Stimulated activated CD4-positive, alpha-beta T cell treated with anti-CD3 and anti-CD28 coated beads, Interleukin-12 subunit alpha, Interleukin-12 subunit beta, amount 100 ng/mL, for 48 hours (primary cell): ENCODE measurements at places on chromosomes 11 and 22.

GRCh38 chr22:30615543-30615954, 8.6 kb downstream of the TCN2 start:
- no peak for DNase-seq

GRCh38 chr11:1842149-1843097, 3.6 kb downstream of the TNNI2 start:
- no peak for DNase-seq

DNA sequence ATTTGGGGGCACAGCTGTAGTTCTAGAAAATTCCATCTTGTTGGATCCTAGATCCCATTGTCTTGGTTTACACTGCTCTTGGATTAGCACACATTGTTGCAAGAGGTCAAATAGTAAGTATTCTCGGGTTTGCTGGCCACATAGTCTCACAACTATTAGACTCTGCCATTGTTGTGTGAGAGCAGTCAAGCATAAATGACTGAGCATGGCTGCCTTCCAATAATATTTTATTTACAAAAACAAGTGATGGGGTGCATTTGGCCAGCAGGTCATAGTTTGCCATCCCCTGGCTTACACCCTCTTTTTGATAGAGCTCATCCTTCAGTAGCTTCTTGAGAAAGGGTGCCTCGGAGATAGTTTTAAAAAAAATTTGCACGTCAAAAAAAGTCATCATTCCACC, 77.9 kb upstream of the ALX4 start:
- no peak for DNase-seq

DNA sequence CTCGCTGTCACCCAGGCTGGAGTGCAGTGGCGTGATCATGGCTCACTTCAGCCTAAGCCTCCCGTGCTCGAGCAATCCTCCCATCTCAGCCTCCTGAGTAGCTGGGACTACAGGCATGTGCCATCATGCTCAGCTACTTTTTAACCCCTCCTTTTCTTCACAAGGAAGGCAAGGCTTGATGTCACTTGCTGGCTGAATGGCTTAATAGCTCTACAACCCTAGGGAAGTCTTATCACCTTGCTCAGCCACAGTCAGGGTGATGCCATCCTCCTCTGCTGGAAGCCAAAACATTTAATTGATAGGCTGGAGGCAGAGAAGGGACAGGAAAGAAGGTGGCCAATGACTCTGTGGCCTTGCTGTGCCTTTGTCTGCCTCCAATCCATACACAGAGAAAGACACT, 131.9 kb downstream of the MED15 start:
- DNase-seq, result no peak

- DNase-seq, result peak; percentile 58
Observed at GRCh38 chr11:86955361-86956120, at the start of gene FZD4. Gene FZD4, minus strand, starts transcription at chr11:86955395. Its CDS starts 310 bp downstream, at chr11:86955085.

GRCh38 chr11:44939673-44940395, 10.8 kb downstream of the TP53I11 start:
- DNase-seq, result no peak

DNA sequence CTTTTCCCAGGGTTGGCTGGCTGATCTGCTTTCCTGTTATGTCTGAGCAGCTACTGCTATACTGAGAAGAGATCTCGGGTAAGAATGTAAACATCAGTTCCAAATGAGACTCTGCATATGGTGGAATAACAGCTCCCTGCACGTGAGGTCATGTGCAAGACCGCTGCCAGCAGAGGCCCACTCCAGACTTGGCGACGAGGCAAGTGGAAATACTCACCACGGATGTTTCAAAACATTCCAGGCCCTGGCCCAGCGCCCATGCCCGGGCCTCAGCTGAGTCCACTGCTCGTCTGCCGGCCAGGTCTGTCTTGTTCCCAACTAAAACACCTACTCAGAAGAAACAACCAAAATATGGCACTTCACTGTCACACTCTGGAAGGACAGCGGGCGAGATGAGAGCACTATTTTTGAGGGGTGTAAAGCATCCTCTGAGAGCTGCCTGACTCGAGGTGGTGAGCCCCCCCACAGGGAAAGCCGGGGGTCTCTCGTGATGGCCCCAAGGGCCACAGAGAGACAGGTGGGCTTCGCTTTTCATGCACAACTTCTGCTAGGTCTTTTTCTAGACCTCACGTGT, 13.1 kb downstream of the IFT27 start:
- DNase-seq, result no peak

GRCh38 chr11:11978792-11979487, 29.5 kb downstream of the DKK3 start:
- no peak for DNase-seq

DNA sequence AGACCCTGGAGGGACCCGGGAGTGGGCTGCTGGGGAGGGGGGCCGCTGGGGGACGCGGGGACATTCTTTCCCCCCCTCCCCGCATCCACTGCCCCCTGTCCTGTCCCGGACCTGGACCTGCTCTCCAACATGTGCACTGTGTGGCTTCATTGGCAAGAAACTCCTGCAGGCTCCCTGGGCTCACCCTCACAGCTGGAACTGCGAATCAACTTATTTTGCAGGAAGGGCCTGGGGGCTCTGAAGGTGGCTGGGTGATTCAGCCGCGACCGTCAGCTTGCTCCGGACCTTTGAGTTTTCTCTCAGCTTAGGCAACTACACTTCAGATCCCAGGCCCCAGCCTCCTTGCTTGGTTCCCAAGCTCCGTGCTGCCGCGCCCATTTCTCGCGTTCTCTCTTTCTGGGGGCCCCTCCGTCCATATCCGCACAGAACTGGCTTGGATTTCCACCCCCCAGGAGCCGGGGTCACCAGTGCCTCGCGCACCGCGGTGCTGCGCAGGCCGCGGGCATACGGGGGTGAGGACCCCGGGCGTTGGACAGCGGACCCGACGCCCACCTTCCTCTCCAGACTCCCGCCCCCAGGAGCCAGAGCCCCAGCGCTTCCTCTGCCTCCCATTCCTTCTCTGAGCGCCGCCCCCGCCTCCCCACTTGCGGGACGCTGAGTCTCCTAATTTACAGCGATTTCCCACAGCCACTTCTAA, 471 bp upstream of the AHNAK start:
- DNase-seq, result no peak

DNA sequence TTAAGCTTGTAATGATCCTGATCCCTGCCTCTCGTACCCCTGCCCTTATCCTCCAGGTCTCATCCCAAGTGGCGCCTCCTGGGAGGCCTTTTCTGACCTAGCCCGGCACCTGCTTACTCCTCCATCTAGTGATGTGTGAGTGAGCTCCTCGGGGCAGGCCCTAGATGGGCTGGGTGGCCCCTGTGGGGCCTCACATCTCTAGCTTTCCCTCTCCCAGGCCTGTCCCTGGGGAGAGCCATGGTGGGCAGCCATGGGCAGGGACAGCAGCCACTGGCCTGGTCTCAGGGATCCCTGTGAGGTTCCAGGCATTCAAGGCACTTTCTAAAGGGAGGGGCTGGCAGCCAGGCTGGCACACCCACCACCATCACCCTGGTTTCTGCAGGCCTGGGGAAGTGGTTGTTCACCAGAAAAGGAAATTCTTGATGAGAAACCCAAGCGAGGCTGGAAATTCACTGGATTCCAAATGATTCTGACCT, 27.9 kb downstream of the GNAZ start:
- no peak for DNase-seq

- peak; percentile 35 for DNase-seq
Observed at GRCh38 chr11:86743223-86744118, 56.9 kb upstream of the PRSS23 start.

DNA sequence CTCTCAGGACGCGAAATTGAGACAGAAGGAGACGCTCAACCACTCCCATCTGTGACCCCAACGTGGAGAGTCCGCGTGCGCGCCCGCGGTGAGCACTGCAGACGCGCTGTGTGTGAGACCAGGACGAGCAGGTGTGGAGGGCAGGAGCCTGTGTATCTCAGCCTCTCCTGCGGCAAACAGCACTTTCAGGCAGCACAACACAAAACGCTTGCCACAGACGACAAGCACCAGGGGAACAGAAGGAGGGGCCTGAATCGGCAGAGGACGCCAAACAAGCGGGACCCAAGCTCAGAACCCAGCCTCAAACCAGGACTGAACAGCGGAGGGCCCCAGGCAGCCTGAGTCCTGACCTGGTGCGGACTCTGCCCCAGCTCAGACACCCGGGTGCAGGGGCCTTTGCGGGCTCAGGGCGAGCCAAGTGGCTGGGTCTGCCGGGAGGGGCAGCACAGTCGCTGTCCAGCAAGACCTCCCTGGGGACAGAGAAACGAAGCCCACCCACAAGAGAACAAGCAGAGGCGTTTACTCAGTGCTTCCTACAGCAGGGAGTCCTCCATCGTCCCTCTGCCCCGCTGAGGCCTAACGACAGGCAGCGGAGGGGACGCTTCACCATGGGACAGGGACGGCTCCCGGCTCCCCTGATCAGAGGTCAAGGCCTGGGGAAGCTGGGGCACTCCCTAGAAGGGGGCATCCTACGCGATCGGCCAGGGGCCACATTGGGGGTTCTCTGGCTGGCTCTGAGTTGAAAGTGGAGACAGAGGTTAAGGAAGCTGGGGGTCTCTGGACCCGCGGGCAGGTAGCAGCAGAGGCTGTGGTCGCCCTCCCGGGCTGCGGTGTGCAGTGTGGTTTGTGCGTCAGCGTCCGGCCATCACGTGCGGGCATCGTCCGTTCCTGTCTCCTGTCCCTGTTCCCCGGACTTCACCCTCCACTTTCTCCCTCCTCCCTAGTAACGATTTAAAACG, 560.8 kb downstream of the BRD1 start:
- DNase-seq, result no peak

DNA sequence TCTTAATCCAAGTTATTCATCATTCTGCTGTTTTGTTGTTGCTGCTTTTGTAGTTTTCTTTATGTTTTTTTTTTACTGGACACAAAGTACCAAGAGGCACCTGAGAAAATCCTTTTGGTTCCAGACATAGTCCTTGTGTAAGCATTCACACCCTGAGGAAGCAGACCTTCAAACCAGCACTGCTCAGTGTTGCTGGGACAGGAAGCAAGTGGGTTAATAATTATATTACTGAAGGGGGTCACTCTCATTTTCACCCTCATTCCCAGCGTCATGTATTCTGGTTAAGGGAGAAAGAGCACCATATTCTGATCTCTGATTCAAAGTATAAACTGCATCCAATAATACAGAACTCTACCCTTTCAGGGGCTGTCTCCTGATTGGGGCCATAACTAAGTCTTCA, 5.9 kb upstream of the ALKBH3 start:
- no peak for DNase-seq

- DNase-seq, result no peak
Observed at GRCh38 chr22:28032861-28033260, 113.8 kb upstream of the PITPNB start.

GRCh38 chr11:35654711-35655110, 7.9 kb upstream of the TRIM44 start:
- no peak for DNase-seq

GRCh38 chr11:35005141-35005780, 88.8 kb downstream of the PDHX start:
- DNase-seq, result no peak

- DNase-seq, result no peak
Observed at GRCh38 chr22:19464975-19465374, 14.0 kb downstream of the UFD1 start.
